ENCODE measurements at places on chromosomes 11 and 22. TPM values are rescaled to one million over a fixed set of nuclear protein-coding genes. Genes with fewer than 3 reads are reported as not detected.

Gene PCF11
- 22.4 TPM for polyA plus RNA-seq

Gene TIMP3
- 23.1 TPM for polyA plus RNA-seq

Gene VSIG2
- polyA plus RNA-seq, result not detected

Gene SLC1A2
- polyA plus RNA-seq, result under 0.01 TPM

Gene PPP1R14B
- 523 TPM for polyA plus RNA-seq

Gene NLRP10
- 0.39 TPM for polyA plus RNA-seq

Gene CADM1
- polyA plus RNA-seq, result 11.4 TPM

Gene NNMT
- polyA plus RNA-seq, result 106 TPM

Gene XPNPEP3
- polyA plus RNA-seq, result 10.7 TPM

Gene MYO18B
- 0.05 TPM for polyA plus RNA-seq

Gene PDGFD
- polyA plus RNA-seq, result 7.0 TPM

Gene TOMT
- polyA plus RNA-seq, result not detected

Gene PLAAT5
- polyA plus RNA-seq, result not detected

Gene PAX6
- polyA plus RNA-seq, result not detected

Gene RBM14
- 19.8 TPM for polyA plus RNA-seq

Gene ABCC8
- polyA plus RNA-seq, result 0.71 TPM

Gene TRIM6
- polyA plus RNA-seq, result 0.46 TPM

Gene ANO1
- polyA plus RNA-seq, result not detected

Gene MYOD1
- polyA plus RNA-seq, result not detected

Gene DERL3
- polyA plus RNA-seq, result not detected

Gene GNAZ
- 5.4 TPM for polyA plus RNA-seq

Gene PLXNB2
- 85.8 TPM for polyA plus RNA-seq

Gene MYRF
- polyA plus RNA-seq, result 1.8 TPM

Gene CBLIF
- polyA plus RNA-seq, result not detected

Gene KCNK4
- polyA plus RNA-seq, result 0.16 TPM

Gene PVALB
- not detected for polyA plus RNA-seq

Gene TP53I11
- polyA plus RNA-seq, result 6.0 TPM

Gene CHRM1
- polyA plus RNA-seq, result not detected

Gene MIAT
- polyA plus RNA-seq, result 10.4 TPM

Gene APOC3
- not detected for polyA plus RNA-seq

Gene OR2AG2
- polyA plus RNA-seq, result not detected

Gene BCR
- polyA plus RNA-seq, result 50.9 TPM

Gene SLN
- polyA plus RNA-seq, result not detected

Gene RCOR2
- polyA plus RNA-seq, result 1.4 TPM

Gene HIKESHI
- polyA plus RNA-seq, result 62.3 TPM

Gene TMEM191B
- 2.4 TPM for polyA plus RNA-seq

Gene ASRGL1
- 4.3 TPM for polyA plus RNA-seq

Gene RFPL1
- polyA plus RNA-seq, result not detected

Gene MPPED2
- 0.05 TPM for polyA plus RNA-seq

Gene CCDC15
- 0.91 TPM for polyA plus RNA-seq

Gene OR51I1
- polyA plus RNA-seq, result not detected

Gene SLC5A4
- 0.15 TPM for polyA plus RNA-seq

Gene TMEM151A
- 0.29 TPM for polyA plus RNA-seq

Gene KRTAP5-2
- polyA plus RNA-seq, result not detected

Gene HMGXB4
- polyA plus RNA-seq, result 21.7 TPM

Gene LMO2
- polyA plus RNA-seq, result 0.05 TPM

Gene AASDHPPT
- 19.1 TPM for polyA plus RNA-seq

All from SK-N-SH (cell line).